Activated CD4-positive, alpha-beta T cell treated with anti-CD3 and anti-CD28 coated beads for 1 hour (primary cell): ENCODE measurements at places on chromosomes 4 and X.

DNA sequence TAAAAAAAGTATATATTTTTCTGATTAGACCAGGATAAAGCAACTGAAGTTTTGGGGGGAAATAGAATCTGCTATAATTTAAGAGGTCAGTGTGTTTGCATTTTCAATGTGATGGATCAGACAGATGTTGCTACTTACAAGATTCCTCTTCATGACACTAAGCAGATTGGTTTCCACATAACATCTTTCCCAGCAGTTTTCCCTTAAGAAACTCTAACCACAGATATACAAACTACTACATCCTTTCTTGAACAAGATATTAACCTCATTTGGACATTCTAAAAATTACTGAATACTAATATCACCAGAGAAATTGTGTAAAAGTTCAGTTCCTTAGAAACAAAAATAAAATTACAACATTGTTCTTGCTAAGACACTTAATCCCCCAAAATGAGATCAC, 106.7 kb upstream of the GUCY1A1 start:
- DNase-seq, result no peak

DNA sequence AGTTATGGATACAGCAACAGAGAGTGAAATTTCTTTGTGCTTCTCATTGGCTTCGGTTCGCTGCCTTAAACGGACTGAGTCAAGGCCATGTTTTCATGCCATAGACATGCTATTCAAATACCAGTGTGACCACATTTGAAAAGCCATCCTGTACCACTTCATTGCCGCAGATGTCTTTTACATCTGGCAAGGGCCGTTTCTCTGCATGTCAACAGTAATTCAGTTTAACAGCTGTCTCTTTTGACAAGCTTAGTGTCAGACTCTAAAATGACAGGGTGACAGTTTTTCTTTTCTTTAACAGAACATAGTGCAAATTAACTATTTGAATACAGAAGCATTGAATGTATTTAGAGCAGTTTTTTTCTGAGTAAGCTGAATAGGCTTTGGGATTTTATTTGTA, 362.2 kb upstream of the POU3F4 start:
- no peak for DNase-seq

DNA sequence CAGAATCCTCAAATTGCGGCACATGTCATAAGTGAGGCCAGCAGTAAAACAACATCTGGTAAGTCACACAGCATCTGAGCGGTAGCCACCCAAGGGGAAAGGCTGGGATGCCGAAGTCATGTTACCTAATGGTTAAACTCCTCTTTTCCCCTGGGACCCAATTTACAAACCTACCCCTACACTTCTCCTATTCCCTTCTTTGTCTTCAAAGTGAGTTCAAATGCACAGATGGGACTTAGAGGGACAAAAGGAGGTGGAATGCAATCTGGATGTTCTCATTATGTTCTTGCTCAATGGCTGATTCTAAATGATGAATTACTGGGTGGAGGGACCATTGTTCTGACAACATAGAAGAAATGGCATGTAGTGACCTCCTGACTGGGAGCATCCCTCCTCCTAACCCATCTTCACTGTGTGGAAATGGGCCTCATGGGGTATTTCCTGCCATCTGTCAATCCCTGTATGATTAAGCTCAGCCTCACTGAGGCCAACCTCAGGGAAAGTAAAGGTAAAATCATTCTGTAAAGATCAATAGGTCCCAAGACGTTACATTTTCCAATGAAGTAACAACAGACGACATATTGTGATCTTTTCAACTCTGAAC, 8.5 kb downstream of the CD40LG start:
- DNase-seq, result no peak

DNA sequence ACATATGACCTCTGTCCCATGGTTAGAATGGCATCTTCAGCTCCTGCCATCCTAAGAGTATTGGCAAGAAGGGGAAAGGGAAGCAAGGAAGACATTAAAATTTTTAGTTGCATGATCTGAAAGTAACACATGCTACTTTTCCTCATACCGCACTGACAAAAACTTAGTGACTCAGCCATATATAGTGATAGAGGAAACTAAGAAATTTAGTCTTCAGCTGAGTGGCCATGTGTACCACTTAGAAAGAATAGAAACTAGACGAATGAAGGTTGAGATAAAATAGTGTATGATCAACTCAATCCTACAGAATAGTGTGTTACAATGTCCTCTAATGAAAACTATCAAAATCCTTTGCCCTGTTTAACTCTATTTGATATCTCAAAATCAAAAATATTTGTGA, 164.1 kb downstream of the PPP3CA start:
- no peak for DNase-seq

DNA sequence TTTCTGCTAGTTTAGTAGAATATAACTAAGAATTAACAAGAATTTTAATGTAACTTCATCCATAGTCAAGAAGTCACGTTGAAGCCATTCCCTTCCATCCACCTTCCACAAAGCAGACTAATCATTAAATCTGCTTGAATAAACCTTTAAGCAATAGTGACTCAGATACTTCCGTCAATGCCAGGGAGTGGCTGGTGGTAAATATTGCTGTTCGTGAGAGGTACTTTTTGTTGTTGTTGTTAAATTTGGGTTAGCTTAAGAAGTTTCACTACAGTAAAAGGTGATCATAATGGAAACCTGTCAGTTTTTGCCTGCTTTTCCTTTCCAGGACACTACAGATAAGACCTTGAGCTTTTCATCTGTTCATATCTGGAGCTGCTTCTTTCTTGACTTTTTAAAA, 316.3 kb downstream of the TMA16 start:
- DNase-seq, result no peak

GRCh38 chr4:3339577-3339976, 46.8 kb downstream of the RGS12 start:
- no peak for DNase-seq

GRCh38 chr4:36771411-36772153, 473.0 kb upstream of the NWD2 start:
- no peak for DNase-seq

- DNase-seq, result no peak
These were observed 95.5 kb downstream of the NSUN7 start for GRCh38 chr4:40845154-40845835.

DNA sequence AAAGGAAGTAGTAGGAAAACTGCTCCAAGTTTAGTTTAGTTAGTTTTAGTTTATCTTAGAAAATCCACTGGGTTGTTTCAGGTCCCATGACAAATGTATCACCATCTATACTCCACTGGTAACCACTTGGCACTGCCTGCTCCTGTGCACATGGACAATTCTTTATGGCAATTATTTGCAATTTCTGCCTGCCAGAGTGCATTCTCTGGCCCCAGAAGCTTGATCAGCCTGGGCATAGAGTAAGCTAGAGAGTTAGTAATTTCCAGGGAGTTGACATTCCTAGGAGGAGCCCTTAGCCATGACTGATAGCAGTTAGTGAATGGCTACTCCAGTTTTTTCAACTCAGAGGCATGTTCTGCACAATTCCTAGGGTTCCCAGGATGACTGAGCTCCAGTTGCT, 203.2 kb upstream of the FGF13 start:
- DNase-seq, result no peak

- DNase-seq, result no peak
These were observed 25.3 kb upstream of the GATB start for GRCh38 chr4:151786158-151786495.

DNA sequence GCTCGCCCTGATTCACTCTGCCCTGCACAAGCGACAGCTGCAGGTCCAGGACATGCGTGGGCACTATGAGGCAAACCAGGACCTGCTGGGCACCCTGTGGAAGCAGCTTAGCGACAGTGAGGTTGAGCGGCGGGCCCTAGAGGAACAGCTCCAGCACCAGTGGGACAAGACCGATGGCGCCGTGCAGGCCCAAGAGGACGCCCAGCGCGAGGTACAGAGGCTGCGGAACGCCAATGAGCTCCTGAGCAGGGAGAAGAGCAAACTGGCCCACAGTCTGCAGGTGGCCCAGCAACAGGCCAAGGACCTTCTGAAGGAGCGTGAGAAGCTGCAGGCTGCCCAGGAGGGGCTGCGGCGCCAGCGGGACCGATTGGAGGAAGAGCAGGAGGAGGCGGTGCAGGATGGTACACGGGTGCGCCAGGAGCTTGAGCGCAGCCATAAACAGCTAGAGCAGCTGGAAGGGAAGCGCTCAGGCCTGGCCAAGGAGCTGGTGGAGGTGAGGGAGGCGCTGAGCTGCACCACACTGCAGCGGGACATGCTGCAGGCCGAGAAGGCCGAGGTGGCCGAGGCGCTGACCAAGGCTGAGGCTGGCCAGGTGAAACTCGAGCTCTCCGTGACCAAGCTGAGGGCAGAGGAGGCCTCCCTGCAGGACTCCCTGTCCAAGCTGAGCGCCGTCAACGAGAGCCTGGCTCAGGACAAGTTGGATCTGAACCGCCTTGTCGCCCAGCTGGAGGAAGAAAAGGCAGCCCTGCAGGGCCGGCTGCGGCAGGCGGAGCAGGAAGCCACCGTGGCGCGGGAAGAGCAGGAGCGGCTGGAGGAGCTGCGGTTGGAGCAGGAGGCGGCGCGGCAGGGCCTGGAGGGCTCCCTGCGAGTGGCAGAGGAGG, 12.8 kb downstream of the SMIM10L2A start:
- DNase-seq, result no peak

DNA sequence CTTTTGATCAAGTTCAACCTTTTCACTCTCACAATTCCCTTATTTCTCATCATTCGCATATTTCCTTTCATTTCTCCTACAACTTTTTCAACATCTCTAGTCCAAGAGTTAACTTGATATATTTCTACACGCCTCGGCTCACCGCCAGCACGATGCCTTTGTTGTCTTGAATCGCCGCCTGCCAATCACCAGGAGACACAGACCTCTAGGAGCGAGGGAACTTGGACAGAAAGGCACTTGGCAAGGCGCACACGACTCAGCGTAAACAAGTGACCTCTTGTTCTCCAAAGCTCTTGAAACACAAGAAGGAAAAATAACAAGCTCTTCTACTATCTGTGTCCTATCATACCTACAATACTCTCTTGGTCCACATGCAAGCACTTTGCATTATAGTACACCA, 27.1 kb upstream of the RBMX start:
- DNase-seq, result no peak

- DNase-seq, result no peak
These were observed 343.9 kb downstream of the ADGRL3 start for GRCh38 chr4:61543976-61544375.

DNA sequence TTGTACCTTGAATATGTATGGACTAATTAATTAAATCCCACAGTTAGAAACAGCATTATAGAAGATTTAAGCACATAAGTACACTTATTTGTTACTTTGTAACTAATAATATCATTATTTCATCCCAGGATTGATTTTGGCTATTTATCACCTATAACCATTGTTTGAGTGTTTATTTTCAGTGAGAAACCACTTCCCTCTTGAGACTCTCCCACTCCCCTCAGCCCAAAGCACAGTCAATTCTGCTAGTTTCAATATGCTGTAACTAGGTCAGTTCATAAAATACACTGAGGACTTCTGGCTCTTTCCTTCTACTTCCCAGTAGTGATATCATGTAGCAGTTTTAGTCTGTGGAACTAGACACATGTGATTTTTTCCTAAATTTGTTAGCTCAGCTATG, 16.3 kb downstream of the OFD1 start:
- DNase-seq, result no peak

GRCh38 chr4:37043342-37043741, 201.2 kb upstream of the NWD2 start:
- no peak for DNase-seq

DNA sequence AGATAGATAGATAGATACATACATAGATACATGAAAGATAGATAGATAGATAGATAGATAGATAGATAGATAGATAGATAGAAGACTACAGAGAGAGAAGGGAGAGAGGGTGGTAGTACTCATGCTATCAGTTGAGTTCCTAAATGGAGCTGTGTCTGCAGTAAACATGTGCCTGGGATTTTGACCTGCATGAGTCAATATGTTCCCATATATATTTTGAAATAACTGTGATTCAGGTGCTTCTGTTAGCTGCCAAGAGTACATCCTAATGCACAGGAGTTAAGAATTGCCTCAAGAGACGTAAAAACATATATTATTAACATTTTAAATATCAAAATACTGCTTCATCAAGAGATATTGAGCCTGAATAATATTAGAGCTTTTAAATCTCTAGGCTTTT, 379.4 kb downstream of the GRXCR1 start:
- no peak for DNase-seq

- DNase-seq, result no peak
These were observed 56.6 kb downstream of the TMEM131L start for GRCh38 chr4:153522802-153523094.

- DNase-seq, result no peak
These were observed 5.4 kb downstream of the SCARB2 start for GRCh38 chr4:76208005-76208765.

DNA sequence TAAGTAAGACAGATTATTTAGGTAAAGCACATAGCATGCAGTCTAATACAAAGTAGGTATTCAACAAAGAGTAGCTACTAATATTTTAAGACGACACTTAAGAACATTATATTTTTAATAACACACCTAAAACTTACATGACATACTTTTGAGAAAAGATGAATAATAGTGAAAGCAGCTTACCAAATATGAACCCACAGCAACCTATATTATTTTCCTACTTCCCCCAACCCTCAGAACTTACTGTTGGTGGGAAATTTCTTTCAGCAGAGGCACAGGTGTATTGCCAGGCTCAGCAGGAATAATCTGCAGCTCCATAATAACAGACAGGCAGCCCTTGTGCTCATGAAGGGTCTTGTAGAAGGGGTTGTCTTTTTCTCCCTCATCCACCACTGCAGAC, 498.9 kb downstream of the GLUD2 start:
- DNase-seq, result no peak

GRCh38 chr4:143531380-143531779, 17.9 kb downstream of the SMARCA5 start:
- no peak for DNase-seq

DNA sequence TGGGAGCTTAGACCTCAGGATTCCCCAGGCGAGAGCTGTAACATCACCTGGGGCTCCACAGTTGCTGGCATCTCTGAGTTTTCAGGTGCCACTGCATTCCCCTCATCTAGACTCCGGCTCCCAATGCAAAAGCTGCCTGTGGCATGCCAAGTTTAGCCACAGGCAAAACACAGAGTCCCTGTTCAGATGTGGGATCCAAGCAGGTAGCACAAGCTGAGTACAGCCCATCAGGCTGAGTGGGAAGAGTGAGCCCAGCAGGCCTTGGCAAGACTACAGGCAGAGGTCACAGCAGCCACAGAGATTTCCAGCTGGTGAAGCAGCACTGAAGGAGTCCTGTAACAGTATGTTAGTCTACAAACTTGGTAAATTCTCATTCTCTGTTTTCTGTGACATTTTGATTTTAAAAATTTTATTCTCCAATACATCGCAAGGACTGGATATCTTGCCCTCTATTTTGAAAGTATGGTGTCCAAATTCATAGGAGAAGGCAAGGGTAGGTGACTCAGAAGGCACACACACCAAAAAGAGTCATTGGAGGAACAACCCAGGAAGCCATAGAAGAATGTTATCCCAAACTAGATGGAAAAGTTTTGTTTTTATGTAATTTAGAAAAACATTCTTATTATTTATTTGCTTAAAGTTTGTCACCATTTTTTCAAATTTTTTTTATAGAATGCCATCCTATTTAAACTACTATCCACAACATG, 13.6 kb upstream of the CXCL2 start:
- DNase-seq, result no peak

GRCh38 chrX:40694802-40695201, 40.5 kb downstream of the MED14 start:
- no peak for DNase-seq
